ENCODE measurements at places on chromosomes 6 and 20.

- DNase-seq, result no peak
Observed at GRCh38 chr6:163423696-163424095, 9.2 kb downstream of the QKI start.

- DNase-seq, result no peak
Observed at GRCh38 chr6:141561154-141561553, 571.6 kb upstream of the GJE1 start.

DNA sequence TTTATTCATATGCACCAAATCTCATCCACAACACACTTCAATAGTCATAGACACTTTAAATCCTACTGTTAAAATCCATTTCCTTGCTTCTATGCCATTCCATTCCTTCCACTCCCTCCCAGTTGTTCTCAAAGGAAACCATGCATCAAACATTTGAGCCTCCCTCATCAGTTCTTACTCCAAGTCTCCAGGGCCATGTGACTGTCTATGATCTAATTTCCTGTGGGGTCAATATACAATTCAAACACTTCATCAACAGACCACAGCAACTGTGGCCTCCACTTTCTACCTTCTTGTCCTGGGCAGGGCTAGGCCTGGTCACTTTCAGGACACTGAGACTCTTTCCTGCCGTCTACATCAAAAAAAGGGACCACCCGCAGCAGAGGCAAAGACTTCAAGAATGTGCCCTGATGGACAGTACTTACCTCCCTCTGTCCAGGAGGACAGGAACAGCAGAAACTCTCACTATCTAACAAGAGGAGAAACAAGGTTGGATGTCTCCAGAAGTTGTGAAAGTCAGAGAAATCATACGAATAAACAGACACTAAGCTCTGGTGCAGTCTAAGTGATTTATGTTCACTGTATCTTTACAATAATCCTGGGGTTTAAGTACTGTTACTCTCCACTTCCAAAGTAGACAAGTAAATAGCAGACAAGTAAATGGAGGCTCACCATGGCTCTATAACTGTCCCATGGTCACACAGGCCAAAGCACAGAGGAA is 160.2 kb downstream of the QRSL1 start:
- DNase-seq, result no peak

- DNase-seq, result no peak
Observed at GRCh38 chr20:45892828-45893500, 1.8 kb downstream of the CTSA start.

DNA sequence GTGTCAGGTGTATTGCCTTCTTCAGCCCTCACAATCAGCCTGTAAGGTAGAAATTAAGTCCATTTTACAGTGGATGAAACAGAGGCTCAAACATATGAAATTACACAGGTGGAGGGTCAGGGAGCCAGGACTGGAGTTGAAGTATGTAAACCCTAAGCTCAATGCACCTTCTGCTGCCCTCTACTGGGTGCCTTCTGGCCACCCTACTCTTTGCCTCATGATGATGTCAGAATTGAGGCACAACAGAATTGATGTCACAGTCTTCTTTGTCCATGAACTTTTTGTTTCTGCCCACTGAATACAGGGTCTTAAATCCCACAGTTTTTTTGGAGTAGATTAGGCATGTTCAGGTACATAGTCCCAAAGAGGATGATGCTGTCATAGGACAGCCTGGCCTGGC is 400.8 kb upstream of the CHD6 start:
- no peak for DNase-seq

DNA sequence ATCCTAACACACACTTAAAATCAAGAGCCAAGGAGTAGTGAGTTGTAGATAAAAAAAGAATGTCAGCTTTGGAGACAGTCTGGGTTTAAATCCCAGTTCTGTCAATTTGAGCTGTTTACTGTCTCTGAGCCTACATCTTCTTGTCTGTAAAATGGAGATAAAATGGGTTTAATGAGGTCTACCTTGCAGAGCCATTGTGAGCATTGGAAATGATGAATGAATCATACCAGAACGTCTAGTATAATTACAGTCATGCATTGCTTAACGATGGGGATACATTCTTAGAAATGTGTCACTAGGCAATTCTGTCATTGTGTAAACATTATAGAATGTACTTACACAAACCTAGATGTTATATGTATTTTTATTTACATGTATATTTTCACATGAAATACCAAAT is 17.6 kb upstream of the SGK2 start:
- DNase-seq, result no peak
